ENCODE measurements at places on chromosomes 11 and 22.

DNA sequence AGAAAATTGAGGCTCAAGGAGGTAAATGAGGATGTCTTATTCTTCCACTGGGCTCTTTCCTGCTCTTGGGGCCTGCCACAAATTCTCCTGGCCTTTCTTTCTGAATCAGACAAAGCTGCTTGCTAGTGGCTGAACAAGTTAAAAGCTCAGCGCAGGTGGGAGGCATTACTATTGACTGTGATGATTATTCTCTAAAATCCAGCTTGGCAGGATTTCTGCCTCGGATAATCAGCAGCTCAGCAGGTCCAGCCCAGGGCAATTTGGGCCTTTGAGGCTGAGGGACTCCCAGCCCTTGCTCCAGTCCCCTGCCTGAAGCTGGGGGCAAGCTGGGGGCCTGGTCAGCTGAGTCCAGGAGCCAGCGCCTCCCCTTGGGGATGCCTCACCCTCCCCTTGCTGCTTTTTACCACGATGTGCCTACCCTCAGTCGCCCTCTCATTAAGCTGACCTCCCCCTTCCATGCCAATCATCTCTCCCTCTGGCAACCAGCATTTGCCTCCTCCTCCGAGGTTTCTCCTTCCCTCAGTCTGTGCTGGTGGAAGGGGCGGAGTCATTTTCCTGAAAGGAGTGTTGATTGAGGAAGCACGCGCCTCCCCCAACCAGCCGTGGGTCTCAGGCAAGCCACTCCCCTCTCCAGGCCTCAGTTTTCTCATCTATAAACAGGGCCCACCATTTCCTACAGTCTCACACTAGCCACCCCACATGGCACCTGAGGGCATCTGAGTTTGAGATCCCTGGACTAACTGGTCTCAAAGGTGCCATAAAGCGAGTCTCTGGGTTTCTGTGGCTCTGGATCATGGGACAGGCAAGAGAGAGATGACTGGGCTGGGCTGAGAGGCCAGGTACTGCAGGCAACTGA lies 60.6 kb upstream of the PRDM11 start:
- DNase-seq: no peak

DNA sequence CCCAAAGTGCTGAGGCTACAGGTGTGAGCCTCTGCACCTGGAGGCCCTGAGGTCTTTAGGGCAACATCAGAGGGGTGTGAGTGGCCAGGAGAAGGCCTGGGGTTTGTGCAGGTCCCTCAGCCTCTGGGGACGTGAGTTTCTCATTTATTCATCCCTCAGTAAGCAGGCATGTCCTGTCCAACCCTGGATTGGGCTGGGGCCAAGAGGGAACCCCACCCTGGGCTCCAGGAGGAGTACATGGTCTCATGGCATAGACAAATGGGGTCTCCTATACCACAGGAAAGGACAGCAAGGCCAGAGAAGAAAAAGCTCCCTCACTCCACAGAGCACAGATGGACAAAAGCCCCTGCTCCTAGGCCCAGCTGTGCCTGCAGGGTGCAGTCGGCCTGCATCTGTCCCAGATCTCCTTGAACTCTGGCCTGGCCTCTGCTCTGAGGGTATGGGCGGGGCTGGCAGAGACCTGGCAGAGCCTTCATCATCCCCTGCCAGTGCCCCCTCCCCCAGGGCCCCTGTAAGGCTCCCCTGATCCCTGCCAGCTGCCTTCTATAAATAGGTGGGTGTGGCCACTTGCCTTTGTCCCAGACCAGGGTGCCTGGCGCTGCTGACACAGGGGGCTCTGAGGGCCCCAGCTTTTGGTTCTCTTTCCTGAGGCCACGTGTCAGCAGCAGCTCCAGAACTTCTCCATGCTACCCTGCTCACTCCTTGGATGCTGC lies 34.6 kb downstream of the A4GALT start:
- DNase-seq: no peak

DNA sequence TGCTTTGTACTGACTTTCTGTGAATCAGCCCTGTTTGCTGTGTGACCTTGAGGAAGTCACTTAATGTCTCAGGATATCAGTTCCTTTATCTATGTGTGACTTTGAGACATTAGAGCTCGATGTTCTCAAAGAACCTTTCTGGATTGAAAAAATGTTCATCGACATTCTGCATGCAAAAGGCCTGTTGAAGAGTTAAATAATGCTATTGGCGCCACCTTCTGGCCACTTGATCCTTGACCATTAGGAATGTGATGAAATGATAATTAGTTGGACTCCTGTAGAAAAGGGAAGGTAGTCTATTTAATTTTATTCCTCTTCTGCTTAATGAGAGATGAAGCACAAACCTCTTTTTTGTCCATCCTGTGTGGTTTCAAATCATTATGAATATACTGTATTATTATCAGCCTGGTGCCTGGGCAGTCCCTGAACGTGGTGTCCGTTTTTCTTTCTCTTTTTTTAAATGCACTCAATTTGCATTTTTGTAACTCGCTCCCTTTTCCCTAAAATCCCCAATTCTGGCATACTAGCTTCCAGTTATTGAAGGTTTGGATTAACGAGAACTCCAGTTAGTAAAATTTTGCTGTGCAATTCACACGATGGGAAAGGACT lies 20.7 kb downstream of the ELF5 start:
- peak; percentile 69 for DNase-seq

DNA sequence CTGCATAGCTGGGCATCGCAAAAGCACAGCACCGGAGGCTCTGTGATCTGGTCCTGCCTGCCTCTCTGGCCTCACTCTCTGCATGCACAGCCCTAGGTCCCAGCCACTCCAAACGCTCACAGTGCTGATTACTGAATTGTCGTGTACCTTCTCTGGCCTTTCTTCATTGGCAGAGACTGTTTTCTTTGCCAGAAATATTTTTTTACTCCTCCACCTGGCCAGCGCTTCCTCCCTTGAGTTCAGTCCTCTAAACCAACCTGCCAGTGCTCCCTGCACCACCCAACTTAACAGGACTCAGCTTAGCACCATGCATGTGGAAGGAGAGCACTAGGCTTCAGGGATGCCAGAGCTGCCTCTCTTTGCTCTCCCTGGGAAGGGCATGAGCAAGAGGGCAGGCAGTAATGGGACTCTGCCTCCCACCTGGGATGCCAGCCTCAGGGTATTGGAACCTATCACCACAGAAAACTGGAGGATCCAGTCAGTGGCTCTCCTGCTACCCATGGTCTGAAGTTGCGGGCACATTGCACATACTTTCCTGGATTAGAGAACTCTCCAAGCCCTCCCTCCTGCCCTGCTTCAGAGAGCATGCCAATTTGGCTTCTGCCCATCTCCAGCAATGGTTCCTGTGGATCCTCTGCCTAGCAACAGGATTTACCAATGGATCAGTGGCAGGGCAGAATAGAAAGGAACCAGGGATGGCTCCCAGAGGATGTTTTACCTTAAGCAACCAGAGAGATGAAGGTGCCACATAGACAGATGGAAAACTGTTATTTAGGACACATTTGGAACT lies 37.0 kb upstream of the GNAZ start:
- no peak for DNase-seq

DNA sequence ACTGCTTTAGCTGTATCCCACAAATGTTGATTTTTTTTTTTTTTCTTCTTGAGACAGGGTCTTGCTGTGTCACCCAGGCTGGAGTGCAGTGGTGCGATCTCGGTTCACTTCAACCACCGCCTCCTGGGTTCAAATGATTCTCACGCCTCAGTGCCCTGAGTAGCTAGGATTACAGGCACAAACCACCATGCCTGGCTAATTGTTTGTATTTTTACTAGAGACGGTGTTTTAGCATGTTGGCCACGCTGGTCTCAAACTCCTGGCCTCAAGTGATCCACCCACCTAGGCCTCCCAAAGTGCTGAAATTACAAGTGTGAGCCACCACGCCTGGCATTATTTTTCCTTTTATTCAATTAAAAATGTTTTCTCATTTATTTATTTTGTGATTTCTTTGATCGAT lies 55.9 kb downstream of the PDHX start:
- DNase-seq: no peak

DNA sequence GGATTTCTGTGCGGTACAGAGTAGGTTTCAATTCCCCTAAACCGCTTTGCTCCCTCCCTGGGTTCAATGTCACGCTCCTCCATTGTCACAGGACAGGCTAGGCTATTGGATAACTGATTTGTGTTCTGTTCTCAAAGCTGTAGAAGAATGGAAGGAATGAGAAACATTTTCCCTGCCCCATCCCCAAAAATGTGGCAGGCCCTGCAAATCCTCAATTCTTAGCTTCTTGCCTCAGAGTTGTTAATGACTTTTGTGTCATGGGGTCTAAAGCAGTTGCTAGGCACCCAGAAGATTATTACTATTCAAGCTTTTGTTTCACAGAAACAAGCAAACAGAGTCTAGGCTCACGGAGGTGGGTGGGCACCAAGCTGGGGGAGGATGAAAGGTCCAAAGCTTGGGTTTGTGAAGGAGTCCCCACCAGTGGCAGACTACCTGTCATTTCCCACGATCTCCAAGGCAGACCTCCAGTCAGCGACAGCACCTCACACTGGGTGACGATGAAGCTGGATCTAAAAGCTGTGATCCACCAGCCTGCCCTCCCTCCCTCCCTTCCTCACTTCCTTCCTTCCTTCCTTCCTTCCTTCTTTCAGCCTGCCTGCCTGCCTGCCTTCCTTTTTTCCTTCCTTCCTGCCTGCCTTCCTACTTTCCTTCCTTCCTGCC lies 1080.2 kb downstream of the OPCML start:
- DNase-seq: peak; percentile 36

GRCh38 chr22:26360169-26360885 lies 68.7 kb upstream of the ASPHD2 start:
- DNase-seq: peak; percentile 59
